Liver (tissue), 10 donors: ENCODE measurements at places on chromosomes 13 and 19.

- DNase-seq, result no peak
These were observed 7.6 kb upstream of the GMIP start for GRCh38 chr19:19651076-19651475.

DNA sequence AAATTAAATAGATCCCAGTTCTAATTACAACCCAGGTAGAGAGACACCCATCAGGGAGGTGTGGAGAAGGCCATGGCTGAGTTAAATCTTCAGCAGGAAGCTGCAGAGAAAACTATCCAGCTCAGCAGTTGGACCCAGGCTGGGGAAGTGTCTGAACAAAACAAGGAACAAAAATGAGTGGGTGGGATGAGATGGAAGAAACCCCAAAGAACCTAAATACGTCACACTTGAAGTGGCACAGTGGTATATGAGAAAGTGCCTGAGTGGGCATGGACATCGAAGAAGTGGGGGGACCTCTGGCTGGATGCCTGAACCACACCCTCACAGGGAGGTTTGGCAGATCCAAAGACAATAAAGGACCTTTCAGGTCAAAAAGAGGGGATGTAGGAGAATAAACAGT is 3.5 kb upstream of the EPHX3 start:
- DNase-seq, result no peak

DNA sequence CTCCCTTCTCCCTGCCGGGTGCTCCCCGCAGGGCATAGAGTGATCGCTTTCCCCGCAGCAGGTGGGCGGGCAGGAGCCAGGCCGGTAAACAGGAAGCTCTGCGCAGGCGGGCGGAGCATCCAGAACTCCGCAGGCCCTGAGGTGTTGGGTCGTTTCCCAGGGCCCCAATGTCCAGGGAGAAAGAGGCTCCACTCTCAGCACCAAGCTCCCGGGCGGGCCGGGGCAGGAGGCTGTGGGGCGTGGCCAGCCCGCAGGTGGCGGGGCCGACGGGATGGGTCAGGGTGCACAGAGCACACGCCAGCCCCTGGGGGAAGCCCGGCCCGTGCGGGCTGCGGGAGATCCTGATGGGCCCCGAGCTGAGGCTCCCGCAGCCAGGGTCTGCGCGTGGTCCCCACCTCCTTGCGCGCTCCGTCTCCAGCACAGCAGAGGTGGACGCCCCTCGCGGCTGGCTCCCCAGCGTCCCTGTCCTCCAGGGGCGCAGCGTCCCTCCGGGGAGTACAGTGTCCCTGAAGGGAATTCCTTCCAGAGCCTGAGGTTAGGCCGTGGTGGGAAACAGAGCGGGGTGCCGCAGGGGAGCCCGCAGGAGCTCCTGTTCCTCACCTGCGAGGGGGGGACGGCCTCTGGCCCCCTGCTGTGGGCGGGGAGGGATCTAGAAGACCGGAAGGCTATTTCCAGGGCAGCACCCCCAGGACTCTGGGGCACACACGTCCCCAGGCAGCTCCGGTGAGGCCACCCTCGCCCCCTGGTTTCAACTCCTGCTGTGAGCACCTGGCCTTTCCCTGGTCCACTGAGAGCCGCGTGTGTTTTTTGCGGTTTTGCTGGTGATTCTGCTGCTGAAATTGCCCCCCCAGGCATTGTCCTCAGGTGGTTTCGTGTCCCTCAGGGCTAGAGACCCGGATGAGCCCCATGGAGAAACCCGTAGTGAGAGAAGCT is 12.2 kb downstream of the PIP5K1C start:
- DNase-seq, result no peak

- DNase-seq, result no peak
These were observed 124.6 kb downstream of the FGF14 start for GRCh38 chr13:102277286-102277685.

- DNase-seq, result no peak
These were observed 51.7 kb downstream of the RXFP2 start for GRCh38 chr13:31790992-31791391.

DNA sequence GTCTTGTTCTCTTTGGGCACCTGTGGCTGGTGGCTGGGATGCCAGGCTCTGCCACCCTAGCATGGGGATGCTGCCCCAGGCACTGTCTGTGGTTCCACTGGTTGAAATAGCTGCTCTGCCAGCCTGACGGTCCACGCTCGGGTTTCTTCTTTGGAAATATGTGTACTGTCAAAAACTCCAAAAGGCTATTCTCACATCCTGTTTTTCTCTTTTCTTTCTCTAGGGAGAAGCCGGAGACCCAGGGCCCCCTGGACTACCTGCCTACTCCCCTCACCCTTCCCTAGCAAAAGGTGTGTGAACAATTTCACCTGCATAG is 115.0 kb downstream of the RAB20 start:
- DNase-seq, result no peak

- DNase-seq, result no peak
These were observed 574.0 kb downstream of the EFNB2 start for GRCh38 chr13:105961438-105961837.

DNA sequence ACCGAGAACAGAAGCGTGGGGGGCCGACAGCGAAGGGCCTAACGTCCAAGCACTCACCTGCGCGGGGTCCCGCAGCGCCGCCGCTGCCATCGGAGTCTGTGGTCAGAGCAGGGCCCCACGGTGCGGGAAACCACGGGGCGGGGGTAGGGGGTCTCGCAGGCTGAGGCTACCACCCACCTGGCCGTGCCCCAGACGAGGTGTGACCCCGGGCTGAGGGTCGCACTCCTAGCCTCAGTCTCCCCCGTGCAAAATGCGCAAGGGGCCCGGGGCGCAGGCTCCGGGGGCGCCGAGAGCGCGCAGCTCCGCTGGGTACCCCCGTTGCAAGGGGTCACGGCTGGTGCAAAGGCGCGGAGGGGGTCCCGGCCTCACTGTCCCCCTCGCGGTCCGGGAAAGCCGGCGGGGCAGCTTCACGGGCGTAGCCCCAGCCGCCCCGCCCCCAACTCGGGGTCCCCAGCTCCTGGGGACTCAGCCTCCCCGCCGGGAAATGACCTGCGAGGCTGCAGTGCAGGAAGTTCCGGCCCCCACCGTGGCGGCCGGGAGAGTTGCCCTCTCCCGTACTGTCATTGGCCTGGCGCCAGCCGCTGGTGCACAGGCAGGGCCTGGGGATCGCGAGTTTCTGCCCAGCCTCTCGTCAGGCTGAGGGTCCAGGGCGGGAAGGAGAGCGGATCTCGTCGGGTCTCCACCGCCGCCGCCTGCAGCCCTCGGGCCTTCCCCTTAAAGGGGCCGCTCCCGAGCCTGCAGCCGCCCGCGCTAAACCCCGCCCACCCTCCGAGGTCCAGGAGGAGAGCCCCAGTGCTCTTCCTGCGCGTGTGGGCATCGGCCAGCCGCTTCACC is at the start of gene ZNF792:
Gene ZNF792, minus strand, starts transcription at position 657 of the 834 bp plus-strand sequence. Its CDS starts 567 bp downstream, at position 90.
- DNase-seq, result peak; percentile 54

DNA sequence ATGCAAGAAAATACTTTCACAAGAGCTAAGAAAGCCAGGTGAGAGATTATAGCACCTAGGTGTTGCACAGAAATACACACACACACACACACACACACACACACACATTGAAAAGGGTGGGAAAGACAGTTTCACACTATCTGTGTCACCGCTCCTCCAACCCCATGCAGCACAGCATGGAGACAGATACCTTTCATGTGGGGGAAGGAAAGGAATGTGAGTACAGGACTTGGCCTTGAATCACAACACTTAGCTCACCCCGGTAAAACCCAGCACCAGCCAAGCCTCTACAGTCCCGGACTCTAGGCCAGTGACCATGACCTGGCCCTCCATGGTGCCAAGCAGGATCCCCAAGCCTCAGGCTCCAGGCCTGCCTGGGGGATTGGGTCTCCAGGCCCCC is 462.0 kb upstream of the SPRY2 start:
- DNase-seq, result no peak

DNA sequence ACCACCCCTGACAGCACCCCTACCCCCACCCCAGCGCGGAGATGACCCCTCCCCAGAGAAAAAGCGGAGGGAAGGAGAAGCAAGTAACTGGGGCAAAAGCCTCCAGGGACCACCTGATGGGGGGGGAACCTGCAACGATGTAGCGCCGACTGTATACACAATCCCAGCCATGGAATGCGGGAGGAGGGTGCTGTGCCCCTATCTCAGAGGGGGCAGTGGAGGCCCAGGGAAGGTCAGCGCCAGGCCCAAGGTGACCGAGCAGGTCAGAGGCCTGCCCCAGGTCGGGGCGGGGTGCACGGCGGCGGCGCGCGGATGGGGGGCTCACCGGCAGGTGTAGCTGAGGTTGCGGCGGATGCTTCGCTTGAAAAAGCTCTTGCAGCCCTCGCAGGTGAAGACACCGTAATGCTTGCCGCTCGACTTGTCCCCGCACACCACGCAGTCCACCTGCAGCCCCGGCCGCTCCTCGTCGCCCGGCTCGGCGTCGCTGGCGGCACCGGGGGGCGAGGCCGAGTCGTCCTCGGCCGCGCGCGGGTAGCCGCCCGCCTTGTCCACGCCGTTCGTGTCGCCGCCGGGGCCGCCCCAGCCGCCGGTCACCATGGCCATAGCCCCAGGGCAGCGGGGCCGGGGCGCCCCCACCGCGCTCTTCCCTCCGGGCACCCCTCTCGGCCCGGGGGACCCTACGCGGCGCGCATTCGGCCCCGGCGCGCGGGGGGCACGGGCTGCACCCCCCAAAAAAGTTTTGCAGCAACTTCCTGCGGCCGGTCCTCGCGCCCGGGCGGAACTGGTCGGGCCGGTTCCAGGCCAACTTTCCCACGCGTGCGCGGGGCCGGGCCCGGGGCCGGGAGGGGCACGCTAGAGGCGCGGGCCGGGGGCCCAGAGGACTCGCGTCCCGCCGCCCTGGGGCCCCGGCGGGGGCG is 843 bp downstream of the NR2F6 start:
- DNase-seq, result no peak

DNA sequence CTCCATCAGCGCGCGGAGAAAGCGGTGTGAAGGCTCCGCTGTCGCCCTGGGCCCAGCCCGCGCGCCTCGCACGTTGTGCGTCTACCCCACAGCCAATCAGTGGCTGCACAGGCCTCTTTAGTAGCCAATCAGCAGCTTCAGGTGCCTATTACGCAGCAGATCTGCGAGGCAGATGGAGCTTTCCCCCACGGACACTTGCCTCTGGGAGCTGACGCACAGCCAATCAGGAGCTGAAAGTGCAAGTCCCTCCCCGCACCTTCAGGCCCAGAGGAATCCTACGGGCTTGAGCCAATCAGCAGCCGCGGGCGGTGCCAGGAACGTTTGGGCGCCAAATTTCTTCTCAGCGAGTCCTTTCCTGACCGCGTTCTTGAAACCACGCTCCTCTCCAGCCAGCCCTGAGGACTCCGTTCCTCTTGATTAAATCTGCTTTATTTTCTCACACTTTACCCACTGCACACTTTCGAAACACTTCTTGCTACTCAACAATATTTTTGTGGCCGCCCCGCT is 39.9 kb downstream of the SIGLEC7 start:
- DNase-seq, result no peak

DNA sequence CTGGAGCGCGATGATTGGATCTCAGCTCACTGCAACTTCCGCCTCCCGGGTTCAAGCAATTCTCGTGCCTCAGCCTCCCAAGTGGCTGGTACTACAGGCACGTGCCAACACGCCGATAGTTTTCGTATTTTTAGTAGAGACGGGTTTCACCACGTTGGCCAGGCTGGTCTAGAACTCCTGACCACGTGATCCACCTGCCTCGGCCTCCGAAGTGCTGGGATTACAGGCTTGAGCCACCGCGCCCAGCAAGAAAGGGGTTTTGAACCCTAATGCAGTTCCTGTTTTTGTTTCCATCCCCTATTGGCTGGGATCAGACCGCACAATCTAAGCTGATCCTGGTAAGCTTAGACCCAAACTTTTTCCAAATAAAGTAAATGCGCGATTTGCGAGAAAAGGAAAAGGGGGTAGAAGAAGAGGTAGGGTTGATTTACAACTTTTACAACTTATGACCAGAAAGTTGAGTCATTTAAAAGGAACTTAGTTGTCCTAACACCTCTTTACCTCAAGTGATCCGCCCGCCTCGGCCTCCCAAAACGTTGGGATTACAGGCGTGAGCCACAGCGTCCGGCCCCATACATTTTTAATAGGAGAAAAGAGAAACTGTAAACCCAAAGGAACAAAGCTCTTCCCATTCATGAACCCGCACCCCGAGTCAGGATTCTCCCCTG is 764 bp downstream of the ZNF626 start:
- DNase-seq, result no peak

DNA sequence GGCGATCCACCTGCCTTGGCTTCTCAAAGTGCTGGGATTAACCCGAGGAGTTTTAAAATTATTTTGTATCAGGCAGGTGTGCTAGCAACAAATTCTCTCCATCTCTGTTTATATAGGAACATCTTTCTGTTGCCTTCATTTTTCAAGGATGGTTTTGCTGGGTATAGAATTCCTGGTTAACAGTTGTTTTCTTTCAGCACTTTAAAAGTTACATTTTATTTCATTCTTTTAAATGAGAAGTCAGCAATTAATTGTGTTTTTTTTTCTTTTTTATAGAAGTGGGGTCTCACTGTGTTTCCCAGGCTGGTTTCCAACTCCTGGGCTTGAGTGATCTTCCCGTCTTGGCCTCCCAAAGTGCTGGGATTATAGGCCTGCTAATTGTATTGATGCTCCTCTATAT is 44.0 kb downstream of the DPF1 start:
- no peak for DNase-seq

DNA sequence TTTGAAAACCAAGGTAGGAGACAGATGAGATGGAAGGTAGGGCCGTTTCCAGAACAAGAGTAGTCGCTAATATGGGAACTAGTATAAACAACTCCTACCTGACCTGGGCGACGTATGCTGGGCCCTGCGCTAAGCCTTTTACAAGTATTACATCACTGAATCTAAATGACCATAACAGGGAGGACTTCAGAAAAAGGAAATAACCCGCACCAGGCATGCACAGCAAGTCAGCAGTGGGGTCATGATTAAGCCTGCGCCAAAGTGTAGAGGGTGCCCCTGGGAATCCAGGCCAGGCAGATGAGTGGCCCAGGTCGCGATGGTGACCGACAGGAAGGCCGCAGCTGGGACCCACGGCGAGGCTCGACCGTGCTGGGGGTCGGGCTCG is 613 bp downstream of the ATP13A1 start:
- DNase-seq, result no peak

DNA sequence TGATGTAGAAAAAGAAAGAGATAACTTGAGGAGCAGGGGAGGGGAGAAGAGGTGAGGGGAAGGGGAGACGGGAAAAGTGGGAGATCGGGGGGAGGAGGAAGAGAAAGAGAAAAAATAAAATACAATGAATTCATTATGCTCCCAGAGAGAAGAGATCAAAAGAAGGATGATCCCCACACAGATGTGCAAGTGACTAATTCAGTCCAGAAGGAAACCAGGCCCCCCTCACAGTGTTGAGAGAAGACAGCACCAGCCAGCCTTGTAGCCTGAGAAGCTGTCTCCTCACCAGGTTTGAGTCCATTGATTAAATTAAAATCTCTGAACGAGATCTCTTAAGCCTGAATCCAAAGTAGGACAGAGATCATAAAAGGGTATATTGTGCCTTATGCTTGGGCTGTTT is 333.7 kb upstream of the NBEA start:
- no peak for DNase-seq

DNA sequence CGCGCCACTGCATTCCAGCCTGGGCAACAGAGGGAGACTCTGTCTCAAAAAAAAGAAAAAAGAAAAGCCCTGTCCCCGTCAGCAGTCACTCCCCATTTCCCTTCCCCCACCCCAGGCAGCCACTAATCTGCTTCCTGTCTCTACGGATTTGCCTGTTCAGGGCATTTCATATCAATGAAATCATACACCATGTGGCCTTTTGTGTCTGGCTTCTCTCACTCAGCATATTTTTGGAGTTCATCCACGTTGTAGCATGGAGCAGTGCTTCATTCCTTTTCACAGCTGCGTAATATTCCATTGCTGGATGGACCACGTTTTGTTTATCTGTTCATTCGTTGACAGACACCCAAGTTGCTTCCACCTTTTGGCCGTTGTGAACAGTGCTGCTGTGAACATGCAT is 36.1 kb upstream of the KLF2 start:
- no peak for DNase-seq

GRCh38 chr13:108003626-108004025 is 211.7 kb downstream of the LIG4 start:
- no peak for DNase-seq

GRCh38 chr13:40271271-40271885 is 395.1 kb downstream of the FOXO1 start:
- no peak for DNase-seq
